ENCODE measurements at places on chromosomes 6 and 20.

DNA sequence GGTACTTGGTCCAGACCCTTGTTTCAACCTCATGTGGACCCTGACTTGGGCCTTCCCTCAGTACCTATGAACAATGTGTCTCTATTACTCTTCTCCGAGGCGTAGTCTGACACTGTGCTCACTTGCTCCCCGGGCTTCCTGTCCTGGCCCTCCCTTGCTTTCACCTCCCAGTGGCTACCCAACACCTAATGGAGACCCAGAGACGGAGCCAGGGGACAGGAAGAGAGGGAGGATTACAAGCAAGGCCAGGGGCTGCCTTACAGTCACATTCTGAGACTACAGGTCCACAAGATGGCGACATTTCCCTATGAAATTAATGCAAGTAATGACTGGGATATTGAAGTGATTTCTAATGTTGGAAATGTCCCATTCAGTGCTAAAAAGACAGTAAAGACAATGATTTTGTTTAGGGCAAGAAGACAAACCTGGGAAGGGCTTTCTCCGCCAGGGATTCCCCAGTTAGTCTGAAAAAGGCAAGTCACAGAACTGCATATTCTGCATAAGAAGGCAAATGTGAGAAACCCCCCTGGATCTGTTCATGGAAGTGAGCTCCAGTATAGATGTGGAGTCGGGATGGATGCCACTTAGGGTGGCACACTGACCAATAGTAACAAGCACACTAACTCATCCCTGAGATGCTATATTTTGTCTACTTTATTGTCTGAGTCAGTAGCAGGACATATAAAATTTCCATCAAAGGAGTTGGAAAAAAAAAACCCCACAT lies 44.0 kb upstream of the ZBTB24 start:
- DNase-seq: peak; percentile 33

- peak; percentile 21 for DNase-seq
Measured at GRCh38 chr20:57772349-57772964, 62.6 kb upstream of the PMEPA1 start.

GRCh38 chr6:72420409-72420808 lies 201.5 kb upstream of the KCNQ5 start:
- no peak for DNase-seq

- no peak for DNase-seq
Measured at GRCh38 chr6:5116243-5116991, 31.3 kb downstream of the PPP1R3G start.

- DNase-seq: no peak
Measured at GRCh38 chr6:20169786-20170185, 42.5 kb downstream of the MBOAT1 start.

GRCh38 chr6:7261032-7261841 lies 51.8 kb downstream of the SSR1 start:
- DNase-seq: peak; percentile 85
